ENCODE measurements at places on chromosomes 3 and 15.
A peak's percentile ranks its signal among the peaks of the same experiment; 100 is the strongest.

DNA sequence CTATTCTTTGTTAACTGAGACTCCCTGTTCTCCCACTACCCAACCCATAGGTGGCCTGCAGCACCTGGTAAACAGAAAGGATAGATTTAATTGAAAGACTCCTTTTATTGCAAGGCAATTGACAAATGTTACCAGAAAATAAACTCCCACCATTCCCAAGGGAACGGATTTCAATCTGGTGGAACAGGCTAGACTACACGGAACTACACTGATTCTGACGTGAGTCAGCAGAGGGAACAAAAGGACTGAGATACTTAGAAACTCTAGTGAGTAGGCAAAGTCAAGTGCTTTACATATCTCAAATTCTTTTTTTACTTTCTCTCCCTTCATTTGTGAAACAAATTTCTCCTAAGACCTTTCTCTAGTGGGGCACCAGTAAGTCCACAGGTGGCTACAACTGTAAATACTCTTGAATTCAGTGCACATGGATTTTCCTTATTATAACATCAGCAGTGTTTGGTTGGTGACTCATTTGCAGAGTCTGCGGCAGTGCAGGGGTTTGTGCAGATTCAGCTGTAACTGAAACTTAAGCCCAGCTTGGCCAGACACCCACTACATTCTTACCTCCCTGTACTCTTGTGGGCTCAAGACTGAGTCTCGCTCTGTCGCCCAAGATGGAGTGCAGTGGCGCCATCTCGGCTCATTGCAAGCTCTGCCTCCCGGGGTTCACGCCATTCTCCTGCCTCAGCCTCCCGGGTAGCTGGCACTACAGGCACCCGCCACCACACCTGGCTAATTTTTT, 34.3 kb upstream of the PLSCR2 start:
- DNase-seq, result no peak

GRCh38 chr3:52925405-52926313, 28.3 kb upstream of the STIMATE start:
- DNase-seq, result no peak

DNA sequence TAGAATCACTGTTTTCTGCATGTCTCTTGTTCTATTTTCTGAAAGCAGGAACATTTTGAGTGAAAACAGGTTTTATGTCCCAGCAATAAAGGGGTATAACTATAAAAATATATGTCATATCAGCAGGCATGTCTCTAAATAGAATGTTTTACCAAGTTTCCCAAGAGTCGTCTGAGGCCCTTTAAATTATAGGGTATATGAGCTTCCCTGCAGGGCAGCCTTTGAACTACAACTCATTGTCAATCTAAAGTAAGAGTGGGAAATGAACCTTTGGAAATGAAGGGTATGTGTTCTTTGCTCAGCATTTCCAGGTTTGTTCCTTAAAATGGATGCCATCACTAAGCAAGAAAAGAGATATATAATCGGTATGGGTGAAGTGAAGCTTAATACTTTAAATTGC, 138.6 kb downstream of the LSAMP start:
- DNase-seq, result no peak

DNA sequence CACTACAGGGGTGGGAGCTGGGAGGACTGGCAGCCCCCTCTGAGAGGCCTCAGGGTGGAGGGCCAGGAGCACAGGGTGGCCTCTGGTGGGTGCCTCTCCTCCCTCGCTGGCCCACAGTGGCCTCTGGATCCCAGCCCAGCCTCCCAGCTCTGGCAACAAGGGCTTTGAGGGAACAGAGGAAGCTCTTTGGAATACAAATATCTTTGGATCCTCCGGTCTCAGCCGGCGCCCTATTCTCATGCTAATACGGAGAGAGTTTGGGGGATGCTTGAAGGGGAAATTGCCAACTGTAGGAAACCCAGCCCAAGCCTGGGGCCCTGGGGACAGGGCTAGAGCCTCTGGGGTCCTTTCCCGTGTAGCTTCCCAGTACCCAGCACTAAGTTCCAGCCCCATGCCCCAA, 33.4 kb upstream of the INSYN1 start:
- no peak for DNase-seq

DNA sequence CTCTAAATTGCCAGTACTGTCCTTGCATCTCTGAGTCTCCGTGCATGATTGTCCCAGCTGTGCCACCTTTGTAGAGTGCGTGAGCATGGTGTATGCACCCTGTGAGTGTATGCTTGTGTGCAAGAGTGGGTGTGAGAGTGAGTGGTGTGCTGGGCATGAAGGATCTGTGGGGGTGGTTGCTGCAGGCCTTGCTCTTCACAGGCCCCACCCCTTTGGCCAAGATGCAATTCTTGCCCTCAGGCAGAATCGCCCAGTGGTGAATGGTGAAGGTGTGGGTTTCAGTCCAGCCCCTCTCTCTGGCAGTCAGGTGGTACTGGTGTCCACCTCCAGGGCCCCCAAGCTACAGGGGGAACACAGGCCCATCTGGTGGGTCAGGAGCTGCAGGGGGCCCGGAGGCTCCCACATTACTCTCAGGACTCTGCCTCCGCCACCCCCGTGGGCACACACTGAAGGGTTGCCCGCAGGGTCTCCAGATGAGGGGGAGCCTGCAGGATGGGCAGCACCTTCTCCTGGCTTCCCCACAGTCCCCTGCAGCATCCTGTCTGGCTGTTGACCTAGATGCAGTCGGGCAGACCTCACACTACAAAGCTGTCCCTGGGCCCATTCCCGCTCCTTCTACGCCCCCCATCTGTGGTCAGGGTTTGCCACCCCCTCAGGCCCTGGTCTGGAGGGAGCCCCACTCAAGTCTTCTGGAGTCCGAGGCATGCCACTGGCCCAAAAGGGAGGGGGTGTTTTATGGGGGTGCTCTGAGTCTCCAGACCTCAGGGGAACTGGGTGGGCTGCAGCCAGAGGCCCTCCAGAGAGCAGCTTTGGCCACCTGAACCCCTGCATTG, 8.3 kb upstream of the ROPN1B start:
- no peak for DNase-seq

DNA sequence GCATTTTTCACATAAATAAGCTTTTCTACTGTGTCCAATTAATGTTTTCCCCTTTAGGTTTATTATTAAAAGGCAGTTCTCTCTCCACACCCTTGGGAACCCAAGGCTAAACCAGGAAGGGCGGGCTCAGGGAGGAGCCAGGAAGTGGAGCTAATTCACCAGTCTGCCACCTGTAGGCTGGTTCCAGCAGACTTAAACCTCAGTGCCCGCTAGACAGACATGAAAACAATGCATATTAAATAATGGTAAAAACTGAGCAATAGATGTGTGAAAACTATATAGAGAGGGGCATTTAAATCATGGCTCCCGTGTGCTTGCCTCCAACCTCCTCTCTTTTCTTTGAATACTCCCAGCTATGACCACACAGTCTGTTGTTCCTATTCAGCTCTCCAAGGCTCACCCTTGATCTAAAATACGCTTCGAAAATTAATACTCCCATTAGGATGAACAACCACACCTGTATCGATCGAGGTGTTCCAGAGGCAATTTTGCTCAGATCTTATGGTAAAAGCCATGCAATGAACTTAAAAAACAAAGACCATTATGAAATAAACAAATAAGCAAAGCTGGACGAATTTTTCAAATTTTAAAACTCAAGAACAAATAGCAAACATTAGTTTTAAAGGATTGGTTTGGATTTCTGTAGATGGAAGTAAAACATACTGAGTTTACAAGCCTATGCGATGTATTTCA, 253.3 kb downstream of the TJP1 start:
- no peak for DNase-seq

GRCh38 chr3:190514413-190515153, 698 bp downstream of the IL1RAP start:
- peak; percentile 23 for DNase-seq

GRCh38 chr15:95363646-95364045, 966.9 kb upstream of the NR2F2 start:
- no peak for DNase-seq

GRCh38 chr15:35519541-35520149, 26.3 kb downstream of the DPH6 start:
- DNase-seq, result no peak

- no peak for DNase-seq
Observed at GRCh38 chr3:25547103-25547502, 117.6 kb downstream of the TOP2B start.

DNA sequence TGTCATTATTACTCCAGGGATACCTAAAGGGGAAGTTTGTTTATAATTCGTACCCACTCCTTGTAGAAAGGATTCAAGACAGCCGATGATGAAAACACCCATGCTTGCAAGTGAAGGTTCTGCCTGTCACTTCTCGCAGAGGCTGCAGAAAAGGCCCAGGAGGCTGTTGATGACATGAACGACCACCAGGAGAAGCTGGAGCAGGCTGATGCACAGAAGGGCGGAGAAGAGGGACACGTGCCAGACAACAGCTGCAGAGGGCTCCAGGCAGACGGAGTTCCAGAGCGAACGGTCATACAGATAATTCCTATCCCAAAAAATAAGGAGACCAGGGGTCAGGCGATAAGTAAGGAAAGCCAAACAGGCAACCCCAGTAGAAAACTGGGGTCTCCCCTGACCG, 5.7 kb upstream of the DYNLT2B start:
- DNase-seq, result no peak

GRCh38 chr15:77519540-77519939, 98.9 kb downstream of the HMG20A start:
- DNase-seq, result no peak

GRCh38 chr15:84976746-84977345, 4.8 kb upstream of the PDE8A start:
- no peak for DNase-seq

DNA sequence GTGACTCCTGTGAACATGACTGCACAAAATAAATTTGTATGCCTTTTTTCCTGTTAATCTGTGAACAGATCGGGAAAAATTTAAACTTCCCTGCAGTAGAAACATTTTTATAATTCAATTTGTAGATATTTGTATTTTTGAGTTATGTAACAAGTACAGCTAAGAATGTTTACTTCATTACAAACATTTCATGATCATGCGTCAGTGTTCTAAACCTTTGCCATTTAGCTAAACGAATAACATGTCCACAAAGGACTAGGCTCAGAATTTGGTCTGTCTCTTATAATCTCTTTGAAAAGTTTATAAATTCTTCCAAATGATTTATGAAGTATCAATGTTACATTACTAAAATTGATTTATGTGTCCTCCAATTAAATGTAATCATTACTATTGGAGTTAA, 17.3 kb upstream of the CRYBG3 start:
- no peak for DNase-seq

- no peak for DNase-seq
Observed at GRCh38 chr15:87817553-87817952, 439.0 kb downstream of the NTRK3 start.

- no peak for DNase-seq
Observed at GRCh38 chr3:125670945-125671344, 75.6 kb upstream of the OSBPL11 start.

GRCh38 chr3:37286569-37286968, 112.2 kb upstream of the LRRFIP2 start:
- no peak for DNase-seq

GRCh38 chr15:51438526-51438925, 97.1 kb downstream of the GLDN start:
- no peak for DNase-seq

DNA sequence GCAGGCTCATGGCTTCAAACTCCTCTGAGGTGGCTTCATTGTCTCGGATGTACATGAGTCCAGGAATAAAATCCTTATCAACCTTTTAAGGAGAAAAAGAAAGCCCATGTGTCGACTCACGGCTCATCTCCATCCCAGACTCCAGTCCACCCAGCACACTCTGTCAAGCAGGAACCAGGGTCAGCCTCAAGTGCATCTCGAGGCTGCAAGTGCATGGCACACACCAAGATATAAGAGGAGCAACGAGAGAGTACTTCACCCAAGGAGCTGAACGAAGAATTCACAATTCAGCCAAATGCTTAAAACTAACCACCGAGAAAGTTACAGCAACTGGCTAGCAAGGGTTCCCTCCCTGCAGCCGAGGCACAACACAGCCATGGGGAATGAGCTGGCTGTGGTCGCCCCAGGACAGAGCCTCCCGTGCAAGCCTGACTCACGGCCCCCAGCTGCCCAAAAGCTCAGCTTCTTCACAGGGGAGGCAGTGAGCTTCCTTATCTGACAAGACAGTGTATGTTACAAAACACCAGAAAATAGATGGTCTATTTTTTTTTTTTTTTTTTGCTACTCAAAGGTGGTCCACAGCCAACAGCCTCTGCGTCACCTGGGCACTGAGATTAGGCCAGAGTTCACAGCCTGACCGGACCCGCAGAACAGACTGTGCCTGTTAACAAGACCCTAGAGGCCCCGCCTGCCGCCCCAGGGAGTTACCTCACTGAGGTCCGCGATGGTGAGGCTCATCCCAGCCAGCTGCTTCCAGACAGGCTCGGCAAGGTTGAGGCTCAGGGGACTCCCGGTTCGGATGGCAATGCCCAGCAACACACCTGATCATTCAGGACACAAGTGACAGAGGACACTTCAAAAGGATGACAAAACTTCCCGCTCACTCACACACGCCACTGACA, 15.9 kb upstream of the OCA2 start:
- DNase-seq, result no peak

DNA sequence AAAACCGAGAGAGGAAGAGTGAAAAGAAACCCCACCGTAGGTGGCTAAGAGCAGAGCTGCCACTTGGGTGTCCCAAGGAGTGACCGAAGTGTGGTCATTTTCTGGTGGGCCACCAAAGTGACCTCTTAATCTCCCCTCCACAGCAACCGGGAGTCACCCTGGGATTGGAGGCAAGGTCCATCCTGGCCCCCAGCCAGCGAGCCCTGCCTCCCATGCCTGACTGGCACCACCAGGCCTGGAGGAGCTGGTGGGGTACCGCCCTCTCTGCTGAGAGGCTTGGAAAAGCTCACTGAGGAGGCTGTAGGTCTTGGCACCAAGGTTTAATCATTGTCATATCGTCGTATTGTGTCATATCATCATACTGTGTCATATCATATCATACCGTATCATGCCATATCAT, 74.0 kb upstream of the TRPM1 start:
- no peak for DNase-seq

GRCh38 chr3:69051756-69052471, at the start of gene TMF1:
Gene TMF1 (minus strand): TSS chr3:69052333. CDS start chr3:69052086, 247 bp downstream.
- DNase-seq, result peak; percentile 98

DNA sequence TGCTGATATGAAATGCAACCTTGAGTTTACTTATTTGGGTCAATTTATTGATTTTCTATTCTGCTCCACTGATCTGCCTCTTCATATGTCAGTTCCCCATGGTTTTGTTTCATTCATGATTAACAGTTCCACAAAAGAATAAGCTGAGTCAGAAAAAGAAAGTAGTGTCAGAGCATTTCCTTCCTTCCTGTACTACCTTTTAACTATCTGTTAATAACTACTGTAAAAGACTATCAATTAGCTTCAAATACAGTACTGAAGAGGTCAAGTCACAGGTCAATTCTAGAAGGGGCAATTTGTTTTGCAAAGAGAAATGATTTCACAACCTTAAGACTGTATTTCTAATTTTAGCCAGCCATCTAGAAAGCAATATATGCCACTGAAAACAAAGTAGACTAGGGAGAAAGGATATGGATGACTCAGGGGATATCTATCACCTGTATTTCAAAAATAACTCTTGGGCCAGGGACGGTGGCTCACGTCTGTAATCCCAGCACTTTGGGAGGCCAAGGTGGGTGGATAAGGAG, 129.5 kb downstream of the TFDP2 start:
- no peak for DNase-seq
